ENCODE measurements at places on chromosomes 4 and X.

GRCh38 chr4:77578145-77578544 lies 27.5 kb upstream of the CXCL13 start:
- no peak for DNase-seq

GRCh38 chr4:24780936-24781495 lies 14.4 kb upstream of the SOD3 start:
- DNase-seq: no peak

- no peak for DNase-seq
Observed at GRCh38 chr4:130395871-130396270, 1299.9 kb downstream of the C4orf33 start.

GRCh38 chr4:38534344-38535045 lies 129.5 kb upstream of the KLF3 start:
- DNase-seq: no peak

DNA sequence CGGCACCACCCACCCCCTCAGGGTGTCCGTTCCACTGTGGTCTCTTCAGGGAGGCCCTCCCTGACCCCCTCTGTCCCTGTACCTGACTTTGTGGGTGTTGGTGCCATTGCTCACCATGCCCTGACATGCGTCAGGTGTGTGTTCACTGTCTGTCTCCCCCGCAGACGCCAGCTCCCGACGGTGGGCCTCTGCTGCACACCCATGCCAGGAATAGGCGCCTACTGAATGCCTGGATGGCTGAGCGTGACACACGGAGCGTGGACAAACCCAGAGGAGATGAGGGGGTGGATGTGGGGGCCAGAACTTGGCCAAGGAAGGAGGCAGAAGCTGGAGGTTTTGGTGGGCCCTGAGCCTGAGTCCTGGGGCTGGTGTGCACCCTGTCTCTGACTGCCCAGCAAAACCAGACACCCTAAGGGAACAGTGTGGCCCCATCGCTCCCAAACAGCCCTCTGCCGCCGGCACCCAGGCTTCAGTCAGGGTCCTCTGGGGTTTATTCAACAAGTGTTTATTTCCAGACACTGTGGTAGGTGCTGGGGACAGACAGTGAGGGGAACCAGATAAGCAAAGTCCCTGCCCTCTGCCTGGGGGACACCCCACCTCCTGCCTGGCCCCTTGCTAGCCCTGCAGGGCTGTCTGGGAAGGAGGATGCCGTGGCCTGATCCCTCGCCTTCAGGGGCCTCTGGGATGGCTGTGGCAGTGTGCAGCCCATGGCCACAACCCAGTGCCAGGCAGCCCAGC lies 76.9 kb downstream of the WFS1 start:
- no peak for DNase-seq

DNA sequence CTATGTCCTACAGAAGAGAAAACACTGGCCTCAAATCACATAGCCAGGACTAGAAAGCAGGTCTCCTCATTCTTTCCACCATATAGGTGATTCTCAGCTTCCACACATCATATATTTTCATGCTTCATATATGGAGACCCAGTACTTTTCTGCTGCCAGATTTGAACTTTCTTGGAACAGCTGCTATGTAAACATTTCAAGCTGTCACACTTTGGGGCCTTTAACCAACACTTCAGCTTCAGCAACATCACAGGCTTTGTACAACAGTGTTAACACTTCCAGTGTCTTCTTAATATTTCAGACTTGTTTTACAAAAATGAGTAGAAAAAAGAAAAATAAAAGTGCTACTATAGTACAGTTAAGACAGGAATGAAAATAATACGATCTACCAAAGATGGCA lies 12.6 kb downstream of the SH3RF1 start:
- no peak for DNase-seq

GRCh38 chr4:140255467-140255866 lies 101.5 kb upstream of the MAML3 start:
- DNase-seq: no peak

All from ACHN (cell line).